ENCODE measurements at places on chromosomes 13 and 19.

DNA sequence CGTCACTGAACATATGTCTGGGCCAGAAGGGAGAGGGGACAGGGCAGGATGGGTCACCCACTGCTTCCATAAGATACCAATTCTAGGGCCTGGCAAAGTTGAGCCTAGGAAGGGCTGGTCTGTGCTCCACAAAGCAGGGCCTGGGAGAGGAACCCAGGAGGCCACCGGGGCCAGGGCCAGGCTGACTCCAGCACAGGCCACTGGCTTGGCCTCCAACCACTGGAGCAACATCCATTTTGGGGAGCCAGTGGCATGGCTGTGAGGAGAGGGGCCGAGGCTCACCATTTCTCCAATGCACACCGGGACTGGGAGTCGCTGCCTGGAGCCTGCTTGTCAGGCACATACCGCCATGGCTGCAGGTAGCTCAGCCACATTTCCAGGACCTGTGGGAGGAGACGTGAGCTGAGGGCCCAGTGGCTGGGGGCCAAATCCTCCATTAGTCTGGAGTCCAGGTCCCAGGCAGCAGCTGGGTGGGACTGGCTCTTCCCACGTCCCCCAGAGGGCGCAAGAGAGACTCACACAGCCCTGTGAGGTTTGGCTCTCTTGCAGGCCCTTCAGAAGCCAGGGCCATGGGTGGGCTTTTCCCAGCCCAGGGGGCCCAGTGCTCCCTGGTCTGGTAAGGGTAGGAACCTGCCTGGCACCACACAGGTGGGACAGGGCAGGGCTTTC is 27.7 kb downstream of the TUBA3C start:
- DNase-seq: no peak

GRCh38 chr19:44207126-44207803 is 5.1 kb upstream of the ZNF227 start:
- DNase-seq: peak; percentile 92

DNA sequence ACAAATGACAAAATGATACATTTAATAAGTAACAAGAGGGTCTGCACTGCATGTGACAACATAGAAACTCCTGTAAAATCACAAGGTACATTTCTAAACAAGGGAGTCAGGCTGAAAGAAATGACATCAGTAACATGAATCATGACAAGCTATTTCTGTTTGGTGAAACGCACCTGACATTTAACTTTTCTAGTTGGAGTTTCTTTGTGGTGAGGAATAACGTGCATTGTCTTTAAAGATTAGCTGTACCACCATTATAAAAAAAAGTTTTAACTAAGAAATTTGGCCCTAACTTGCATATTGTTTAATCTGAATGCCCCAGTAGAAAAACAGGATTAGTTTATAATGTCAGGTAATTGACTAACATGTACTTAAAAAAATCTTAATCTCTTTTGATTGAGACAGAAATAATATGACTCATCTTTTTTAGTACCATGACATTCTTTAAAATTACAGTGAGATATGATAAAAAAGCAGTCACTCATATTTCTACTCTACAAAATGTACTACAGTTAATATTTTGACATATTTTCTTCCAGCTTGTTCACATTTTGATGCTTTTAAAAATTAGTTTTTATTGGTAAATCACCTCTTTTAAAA is 418.2 kb downstream of the KLF12 start:
- DNase-seq: no peak

- DNase-seq: no peak
These were observed 127.7 kb upstream of the EDNRB start for GRCh38 chr13:78046331-78046730.

- DNase-seq: no peak
These were observed 2195.9 kb downstream of the PCDH9 start for GRCh38 chr13:65034266-65034665.

GRCh38 chr13:46605076-46605824 is 52.3 kb downstream of the LRCH1 start:
- DNase-seq: no peak

DNA sequence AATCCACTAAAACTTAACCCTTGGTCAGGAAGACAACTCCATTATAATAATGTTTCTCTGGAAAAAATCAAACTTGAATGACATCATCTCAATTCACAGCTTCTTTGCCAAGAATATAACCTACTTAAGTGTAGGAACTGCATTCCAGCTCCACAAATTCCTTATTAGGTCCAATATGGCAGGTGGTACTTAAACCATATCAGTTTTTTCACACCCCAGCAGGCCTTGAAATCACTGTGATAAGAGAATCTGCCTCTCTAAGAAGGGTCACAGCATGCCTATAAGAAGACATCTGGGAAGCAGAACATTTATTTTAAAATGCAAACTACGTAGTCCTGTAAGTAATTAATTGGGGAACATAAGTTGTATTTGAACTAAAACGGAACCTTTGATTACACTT is 687.8 kb downstream of the DIAPH3 start:
- no peak for DNase-seq

DNA sequence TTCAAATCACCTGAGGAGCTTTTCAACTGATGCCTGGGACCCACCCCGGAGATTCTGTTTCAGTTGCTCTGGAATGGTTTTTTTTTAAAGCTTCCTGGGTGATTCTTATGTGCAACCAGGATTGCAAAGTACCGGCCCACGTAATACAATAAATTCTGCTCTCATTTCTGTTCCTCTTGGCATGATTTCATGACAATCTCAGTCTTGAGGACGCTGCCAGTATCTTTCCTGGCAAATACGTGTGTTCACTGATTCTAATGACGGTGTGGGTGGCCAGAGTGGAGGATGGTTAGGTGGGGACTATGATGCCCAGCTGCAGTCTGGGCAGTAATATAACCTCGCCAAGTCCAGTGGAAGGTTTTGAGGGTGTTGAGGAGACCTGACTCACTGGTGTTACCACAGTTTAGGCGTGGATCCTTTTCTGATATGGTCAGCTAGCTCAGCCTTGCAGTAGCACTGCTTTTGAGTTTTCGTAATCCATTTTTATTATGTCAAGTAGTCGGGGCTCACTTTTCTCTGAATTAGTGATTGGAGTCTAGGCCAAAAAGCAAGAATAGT is 49.4 kb downstream of the FAM124A start:
- DNase-seq: no peak

- peak; percentile 90 for DNase-seq
These were observed 607 bp upstream of the ZNF566 start for GRCh38 chr19:36489920-36490415.

DNA sequence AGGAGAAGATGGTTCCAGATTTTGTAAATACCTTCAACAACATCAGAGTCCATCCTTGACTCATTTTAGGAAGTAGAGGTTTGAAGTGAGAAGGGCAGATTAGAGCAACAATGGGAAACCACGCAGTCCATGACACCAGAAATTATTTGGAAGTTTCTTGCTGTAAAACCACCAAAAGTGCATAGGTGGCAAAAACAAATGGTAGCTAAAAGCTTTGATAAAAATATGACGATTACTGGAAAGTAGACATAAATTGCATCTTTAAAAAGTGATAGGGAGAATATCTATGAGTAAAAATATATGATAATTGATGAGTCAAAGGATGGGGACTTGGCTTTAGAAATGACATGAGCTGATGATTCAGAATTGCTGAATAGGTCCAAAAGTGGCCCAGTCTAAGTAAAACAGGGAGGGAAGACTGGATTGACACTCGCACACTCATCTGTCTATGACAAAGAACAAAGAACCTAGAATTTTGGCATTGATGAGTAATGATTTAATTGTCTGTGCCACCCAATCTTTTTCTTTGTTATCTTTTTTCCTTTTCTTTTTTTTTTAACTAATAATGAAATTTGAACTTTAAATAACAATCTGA is 472.2 kb downstream of the MYO16 start:
- DNase-seq: no peak

- no peak for DNase-seq
These were observed 130.0 kb downstream of the CYSLTR2 start for GRCh38 chr13:48783695-48784230.

DNA sequence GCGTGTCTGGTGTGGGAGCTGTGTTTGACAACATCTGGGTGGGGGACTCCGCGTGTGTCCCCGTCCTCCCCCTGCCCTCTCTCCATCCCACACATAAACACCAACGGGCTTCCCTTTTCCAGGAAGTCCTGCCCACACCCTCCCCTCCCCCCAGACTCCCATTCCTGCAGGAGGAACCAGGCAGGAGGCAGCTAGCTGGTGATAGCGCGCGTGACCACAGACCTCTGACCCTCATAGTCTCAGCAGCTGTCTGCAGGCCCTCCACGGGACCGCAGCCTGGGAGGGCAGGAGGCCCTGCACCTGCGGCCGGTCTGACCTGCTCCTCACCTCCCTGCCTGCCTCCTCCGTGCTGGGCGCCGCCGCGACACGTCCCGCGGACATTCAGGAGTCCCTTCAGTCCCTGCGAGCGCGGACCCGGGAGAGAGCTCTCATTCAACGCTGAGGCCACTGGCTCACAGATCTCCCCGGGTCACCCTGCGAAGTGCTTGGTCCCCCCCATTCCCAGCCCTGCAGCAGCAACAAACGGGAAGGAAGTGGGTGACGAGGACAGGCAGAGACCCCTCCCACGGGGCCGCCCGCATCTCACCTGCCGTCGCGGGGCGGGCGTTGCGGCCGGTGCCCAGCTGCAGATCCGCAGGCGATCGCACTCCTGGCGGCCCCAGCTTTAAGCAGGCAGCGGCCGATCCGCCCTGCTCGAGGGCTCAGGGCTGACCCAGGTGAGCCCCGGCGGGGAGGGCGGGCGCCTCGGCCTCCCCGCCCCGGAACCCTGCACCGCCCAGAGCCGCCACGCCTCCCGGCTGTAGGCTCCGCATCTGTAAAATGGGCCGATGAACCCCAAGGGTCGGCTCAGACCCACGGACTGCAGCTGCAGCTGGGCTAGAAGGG is 1.1 kb upstream of the ACP5 start:
- no peak for DNase-seq

- no peak for DNase-seq
These were observed 3.3 kb downstream of the PCDH17 start for GRCh38 chr13:57634839-57635165.

DNA sequence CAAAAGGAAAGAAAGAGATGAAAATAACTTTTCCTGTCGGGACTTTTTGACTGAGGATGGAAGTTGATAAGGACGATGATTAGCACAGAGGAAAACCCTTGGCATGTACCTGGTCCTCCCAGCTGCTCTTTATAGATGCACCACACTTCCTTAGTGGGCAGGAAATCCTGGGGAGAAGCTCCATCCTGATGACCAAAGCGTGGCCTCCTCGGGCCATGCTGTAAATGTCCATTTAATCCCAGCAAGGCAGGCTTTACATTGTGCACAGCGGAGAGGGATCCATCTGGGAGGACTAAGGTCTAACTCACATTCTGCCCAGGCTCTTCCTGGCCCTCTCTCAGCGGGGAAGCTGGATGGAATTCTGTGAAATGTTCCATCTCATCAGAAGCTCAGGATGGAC is 113.5 kb downstream of the COL4A2 start:
- DNase-seq: no peak

- no peak for DNase-seq
These were observed 35.3 kb upstream of the MYO16 start for GRCh38 chr13:108594153-108594552.

DNA sequence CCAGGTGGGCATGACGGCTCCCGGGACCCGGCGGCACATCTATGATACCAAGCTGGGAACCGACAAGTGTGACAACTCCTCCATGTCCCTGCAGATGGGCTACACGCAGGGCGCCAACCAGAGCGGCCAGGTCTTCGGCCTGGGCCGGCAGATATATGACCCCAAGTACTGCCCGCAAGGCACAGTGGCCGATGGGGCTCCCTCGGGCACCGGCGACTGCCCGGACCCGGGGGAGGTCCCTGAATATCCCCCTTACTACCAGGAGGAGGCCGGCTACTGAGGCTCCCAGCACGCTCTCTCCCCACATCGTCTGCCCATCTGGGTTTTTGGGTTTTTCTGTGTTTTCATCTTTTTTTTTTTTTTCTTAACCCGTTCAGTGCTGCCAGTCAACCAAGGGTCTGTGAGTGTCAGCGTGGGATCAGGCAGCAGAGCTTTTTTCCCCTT is 2.3 kb upstream of the ABCA7 start:
- DNase-seq: no peak

DNA sequence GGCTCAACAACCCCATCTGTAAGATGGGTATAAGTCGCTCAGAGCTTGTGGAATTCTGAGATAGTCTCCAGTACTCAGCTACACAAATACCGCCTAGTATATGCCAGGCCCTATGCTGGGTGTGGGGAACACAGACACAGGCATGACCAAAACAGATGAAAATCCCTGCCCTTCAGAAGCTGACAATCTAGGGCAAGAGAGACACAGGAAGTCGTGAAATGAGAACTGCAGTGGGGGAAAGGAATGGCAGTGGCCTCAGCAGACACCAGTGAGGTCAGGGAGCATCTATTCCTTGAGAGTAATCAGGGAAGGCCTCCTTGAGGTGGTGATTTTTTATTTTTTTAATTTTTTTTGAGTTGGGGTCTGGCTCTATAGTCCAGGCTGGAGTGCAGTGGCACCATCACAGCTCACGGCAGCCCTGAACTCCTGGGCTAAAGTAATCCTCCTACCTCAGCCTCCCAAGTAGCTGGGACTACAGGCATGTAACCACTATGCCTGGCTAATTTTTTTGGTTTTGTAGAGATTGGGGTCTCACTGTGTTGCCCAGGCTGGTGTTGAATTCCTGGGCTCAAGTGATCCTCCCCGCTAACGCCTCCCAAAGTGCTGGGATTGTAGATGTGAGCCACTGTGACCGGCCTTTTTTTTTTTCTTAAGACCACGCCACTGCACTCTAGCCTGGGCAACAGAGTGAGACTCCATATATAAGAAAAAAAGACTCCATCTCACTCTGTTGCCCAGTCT is 3.2 kb downstream of the TMIGD2 start:
- DNase-seq: no peak

- DNase-seq: no peak
These were observed 66.5 kb upstream of the ATP12A start for GRCh38 chr13:24613755-24614154.

- DNase-seq: no peak
These were observed 25.4 kb downstream of the PCDH9 start for GRCh38 chr13:67204764-67205163.

DNA sequence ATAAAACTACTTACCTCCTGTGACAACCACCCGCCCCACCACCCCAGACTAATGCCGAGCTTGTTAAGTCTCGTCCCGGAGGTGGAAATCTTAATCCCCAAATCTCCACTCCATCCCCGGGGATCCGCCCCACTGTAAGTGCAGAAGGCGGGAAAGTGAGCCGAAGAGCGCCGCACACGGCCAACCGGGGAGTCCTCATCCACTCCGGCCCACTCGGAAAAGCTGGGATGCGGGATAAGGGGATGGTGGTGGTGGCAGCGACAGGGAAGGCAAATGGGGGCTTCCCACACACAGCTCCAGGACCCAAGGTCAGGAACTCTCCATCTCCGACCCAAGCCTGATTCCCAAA is 621 bp downstream of the FBL start:
- peak; percentile 27 for DNase-seq

DNA sequence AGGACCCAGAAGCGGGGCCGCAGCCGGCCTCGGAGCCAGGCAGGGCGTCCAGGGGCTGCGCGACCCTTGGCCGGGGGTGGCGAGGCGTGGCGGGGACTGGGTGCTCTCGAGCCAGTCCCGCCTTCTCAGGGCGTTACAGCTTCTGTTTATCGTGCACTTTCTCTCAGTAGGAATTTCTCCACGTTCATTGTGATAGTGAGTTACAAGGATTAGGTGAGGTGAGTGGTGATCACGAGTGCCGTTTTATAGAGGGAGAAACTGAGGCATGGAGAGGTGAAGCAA is 600 bp downstream of the AP1M1 start:
- no peak for DNase-seq

GRCh38 chr13:50179977-50180376 is 164.7 kb downstream of the KCNRG start:
- no peak for DNase-seq

GRCh38 chr19:55670280-55671053 is 4.6 kb upstream of the EPN1 start:
- peak; percentile 47 for DNase-seq
